ENCODE measurements at places on chromosomes 5 and 9. TPM values are rescaled to one million over a fixed set of nuclear protein-coding genes. Genes with fewer than 3 reads are reported as not detected.

The TNC gene
- total RNA-seq = not detected

The ASS1 gene
- 4.8 TPM for total RNA-seq

The DNM1 gene
- total RNA-seq = 0.99 TPM

The PCDHB5 gene
- not detected for total RNA-seq

The C7 gene
- total RNA-seq = not detected

The PCDHGA6 gene
- total RNA-seq = 0.12 TPM

The DOCK2 gene
- total RNA-seq = 280 TPM

The FREM1 gene
- not detected for total RNA-seq

The MAMDC2 gene
- total RNA-seq = not detected

The STRBP gene
- 22.5 TPM for total RNA-seq

The C5orf46 gene
- not detected for total RNA-seq

The S1PR3 gene
- total RNA-seq = 0.08 TPM

The PAPPA gene
- total RNA-seq = 0.10 TPM

The BTNL8 gene
- total RNA-seq = not detected

The SLC46A2 gene
- not detected for total RNA-seq

The SPAAR gene
- not detected for total RNA-seq

The FOXI1 gene
- not detected for total RNA-seq

The LCN15 gene
- total RNA-seq = not detected

The CKMT2 gene
- not detected for total RNA-seq

The SET gene
- 412 TPM for total RNA-seq

The ACOT12 gene
- total RNA-seq = not detected

The ZFP2 gene
- 0.48 TPM for total RNA-seq

The PDE6A gene
- not detected for total RNA-seq

The TAF11L10 gene
- total RNA-seq = not detected

The ABCA2 gene
- 41.1 TPM for total RNA-seq

The SPOCK1 gene
- total RNA-seq = not detected

The RUSC2 gene
- total RNA-seq = 2.6 TPM

The HEMGN gene
- total RNA-seq = 2.3 TPM

The DMGDH gene
- total RNA-seq = 0.07 TPM

The SPATA31E1 gene
- total RNA-seq = not detected

The CNTNAP3 gene
- not detected for total RNA-seq

The TGFBR1 gene
- total RNA-seq = 76.2 TPM

The WDR38 gene
- not detected for total RNA-seq

The ENHO gene
- not detected for total RNA-seq
